ENCODE measurements at places on chromosomes 3 and 15.
A peak's percentile ranks its signal among the peaks of the same experiment; 100 is the strongest.

GRCh38 chr3:188439080-188439479 lies 285.1 kb downstream of the LPP start:
- DNase-seq = no peak

DNA sequence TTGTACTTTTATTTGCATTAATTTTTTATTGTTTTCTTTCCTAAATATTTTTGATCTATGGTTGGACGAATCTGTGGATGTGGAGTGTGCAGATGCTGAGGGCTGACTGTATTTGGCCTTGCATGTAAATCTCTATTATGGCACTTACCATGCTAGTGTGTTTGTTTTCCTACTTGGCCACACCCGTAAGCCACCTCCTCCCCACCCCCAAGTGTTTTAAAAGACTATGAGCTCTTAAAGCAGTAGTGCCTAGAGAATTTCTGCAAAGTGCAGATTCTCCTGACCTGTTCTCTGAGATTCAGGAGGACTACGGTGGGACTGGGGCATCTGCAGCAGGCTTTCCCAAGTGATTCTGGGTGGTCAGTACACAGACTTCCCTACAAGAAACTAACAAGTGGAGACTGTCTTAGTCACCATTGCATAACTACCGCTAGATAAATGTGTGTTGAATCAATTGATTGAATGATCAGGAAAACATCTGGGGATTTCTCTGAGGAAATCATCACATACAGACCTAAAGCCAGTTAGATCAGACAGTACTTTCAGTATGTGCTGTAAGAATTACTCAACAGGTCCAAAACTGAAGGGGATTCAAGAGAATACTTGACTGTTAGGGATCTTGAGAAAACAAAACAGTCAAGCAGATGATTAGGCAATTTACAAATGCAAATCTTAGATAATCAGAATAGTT lies 6.2 kb upstream of the TIPARP start:
- DNase-seq = no peak

DNA sequence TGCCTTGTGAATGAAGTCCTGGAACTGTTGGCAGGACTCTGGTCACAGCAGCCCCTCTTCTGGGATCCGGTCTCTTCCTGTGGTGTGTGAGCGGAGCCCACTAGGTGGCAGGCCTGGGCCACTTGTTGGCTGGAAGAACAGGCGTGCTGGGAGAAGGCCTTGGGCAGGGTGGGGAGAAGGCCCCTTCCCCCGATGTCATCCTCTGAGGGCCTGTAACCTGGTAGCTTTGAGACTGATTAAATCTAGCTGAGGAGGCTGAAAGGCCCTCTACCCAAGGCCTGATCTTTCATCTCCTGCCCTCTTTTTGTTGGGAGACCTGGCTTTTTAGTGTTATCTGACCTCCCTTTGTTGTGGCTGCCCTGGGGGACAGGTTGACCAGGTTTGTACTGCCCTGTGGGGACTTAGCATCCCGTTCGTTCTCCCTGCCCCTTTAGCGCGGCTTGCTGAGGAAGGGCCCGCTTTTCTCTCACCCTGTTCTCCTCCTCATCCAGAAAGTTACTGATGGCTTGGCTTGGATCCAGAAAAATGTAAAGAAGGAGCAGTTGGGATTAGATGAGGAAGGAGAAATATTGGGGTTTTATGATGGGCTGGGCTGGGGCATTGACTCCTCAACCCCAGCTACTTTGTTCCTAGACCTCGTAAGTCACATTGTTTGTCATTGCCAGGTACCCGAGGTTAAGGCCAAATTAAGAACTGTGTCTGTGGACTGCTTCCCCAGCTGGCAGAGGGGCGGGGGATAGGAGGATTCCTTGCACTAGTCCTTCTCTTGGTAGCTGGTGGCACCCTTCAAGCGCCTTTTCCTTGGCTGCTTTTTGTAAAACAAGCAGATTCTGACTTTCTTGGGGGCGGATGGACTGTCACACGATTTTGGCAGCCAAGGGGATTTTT lies 48.5 kb downstream of the CHCHD6 start:
- peak; percentile 50 for DNase-seq

DNA sequence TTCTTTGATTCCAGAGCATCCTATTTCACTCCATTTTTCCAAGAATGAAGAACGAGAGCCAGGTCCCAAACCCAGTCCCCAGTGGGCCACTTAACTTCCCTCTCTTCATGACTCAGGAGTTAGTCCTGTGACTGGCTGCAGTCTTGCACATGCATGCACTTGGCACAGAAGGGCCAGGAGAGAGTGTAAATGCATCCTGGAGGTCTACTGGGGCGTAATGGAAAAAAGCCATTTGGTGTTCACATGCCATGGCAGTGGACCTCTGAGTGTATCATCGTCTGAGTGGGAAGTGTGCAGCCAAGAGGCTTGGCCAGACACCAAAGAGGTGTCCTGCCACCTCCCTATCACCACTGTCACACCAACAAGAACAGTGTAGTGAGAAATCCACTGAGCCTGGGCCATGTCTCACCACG lies 15.1 kb upstream of the RFTN1 start:
- no peak for DNase-seq

GRCh38 chr15:29470794-29471193 lies 201.2 kb upstream of the NSMCE3 start:
- peak; percentile 86 for DNase-seq

- peak; percentile 77 for DNase-seq
These were observed 443 bp upstream of the NR2F2 start for GRCh38 chr15:96330064-96330449.

All from LoVo (cell line).